Smooth muscle cell of bladder (primary cell): ENCODE measurements at places on chromosomes 5 and 9. TPM values are rescaled to one million over a fixed set of nuclear protein-coding genes. Genes with fewer than 3 reads are reported as not detected.

The PITX1 gene
- 88.2 and 208 TPM in 2 replicates for total RNA-seq

The AMBP gene
- total RNA-seq, result 0.28 and 0.46 TPM in 2 replicates

The PCDHAC2 gene
- total RNA-seq, result 0.14 and 0.28 TPM in 2 replicates

The ADGRD2 gene
- not detected in 2 replicates for total RNA-seq

The DND1 gene
- total RNA-seq, result 0.14 TPM in 1 of 2 replicates, not detected in the other

The SPATA6L gene
- 0.28 and 0.43 TPM in 2 replicates for total RNA-seq

The SCAI gene
- 4.8 and 6.7 TPM in 2 replicates for total RNA-seq

The FAM81B gene
- not detected in 2 replicates for total RNA-seq

The RNF183 gene
- not detected in 2 replicates for total RNA-seq

The FAM114A2 gene
- 24.9 and 30.2 TPM in 2 replicates for total RNA-seq
